SK-N-DZ (cell line): ENCODE measurements at places on chromosomes 3 and 15.

DNA sequence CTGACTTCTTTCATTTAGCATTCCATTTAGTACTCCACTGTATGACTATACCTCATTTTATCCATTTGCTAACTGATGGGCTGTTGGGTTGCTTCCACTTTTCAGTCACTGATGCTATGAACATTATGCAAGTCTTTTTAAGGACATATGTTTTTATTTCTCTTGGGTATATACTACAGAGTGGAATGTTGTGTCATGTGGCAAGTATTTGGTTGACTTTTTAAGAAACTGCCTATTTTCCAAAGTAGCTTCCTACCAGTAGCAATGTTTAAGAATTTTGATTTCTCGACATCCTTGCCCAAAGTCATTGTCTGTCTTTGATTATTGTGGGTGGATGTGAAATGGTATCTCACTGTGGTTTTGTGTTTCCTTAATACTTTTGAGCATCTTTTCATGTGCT is 110.1 kb upstream of the TPM1 start:
- no peak for DNase-seq

DNA sequence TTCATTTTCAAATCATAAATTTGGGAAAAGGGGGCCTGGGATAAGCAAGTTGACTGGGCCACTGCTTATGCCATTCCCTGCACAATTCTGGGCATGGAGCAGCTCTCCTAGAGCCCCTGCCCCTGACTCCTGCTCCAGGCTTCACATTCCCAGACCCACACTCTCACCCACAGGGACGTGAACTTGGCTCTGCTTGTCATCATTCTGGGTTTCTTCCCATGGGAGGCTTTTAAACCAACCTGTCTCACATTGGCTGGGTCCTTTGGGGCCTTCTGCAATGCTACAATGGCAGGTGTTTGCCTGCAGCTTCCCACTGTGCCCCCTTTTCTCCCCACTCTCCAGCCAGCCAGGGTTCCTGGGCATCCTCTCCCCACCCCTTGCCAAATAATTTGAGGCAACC is 49.1 kb downstream of the CYP19A1 start:
- DNase-seq = no peak

DNA sequence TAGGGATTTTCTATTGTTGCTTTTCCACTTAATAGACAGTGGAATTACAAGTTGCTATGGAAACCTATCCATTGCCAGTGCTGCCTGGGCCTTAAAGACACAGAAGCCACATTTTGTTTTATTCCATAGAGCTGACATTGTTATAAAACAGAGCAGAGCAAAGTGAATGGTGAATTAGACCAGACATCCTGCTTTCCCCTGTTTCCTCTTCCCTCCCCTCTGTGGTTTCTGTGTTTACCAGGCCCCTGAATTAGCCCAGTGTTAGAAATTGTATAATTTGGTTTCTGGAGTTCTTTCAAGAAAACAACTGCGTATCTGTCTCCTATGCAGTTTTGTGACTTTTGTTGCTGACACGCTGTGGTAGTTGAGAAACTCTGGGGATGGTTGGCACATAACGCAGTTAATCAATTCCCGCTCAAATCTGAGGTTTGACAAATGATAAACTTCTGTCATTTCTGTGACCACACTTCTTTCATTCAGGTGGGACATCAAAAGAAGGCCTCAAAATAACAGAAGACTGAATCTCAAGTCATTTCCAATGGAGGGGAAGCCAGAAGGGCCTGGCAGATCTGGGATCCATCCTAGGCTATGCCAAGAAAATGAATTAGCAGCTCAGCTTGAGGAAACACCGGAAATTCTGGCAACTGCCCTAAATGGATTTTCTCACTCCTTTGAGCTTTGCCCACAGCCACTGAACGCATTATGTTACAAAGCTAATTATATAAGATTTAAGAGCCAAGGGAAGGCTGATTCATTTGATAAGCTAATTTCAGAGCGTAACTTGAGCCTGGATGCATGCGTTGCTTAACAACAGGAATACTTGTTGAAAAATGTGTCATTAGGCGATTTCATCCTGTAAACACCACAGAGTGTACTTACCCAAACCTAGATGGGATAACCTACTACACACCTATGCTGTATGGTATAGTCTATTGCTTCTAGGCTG is 46.9 kb downstream of the NR1D2 start:
- peak; percentile 95 for DNase-seq

DNA sequence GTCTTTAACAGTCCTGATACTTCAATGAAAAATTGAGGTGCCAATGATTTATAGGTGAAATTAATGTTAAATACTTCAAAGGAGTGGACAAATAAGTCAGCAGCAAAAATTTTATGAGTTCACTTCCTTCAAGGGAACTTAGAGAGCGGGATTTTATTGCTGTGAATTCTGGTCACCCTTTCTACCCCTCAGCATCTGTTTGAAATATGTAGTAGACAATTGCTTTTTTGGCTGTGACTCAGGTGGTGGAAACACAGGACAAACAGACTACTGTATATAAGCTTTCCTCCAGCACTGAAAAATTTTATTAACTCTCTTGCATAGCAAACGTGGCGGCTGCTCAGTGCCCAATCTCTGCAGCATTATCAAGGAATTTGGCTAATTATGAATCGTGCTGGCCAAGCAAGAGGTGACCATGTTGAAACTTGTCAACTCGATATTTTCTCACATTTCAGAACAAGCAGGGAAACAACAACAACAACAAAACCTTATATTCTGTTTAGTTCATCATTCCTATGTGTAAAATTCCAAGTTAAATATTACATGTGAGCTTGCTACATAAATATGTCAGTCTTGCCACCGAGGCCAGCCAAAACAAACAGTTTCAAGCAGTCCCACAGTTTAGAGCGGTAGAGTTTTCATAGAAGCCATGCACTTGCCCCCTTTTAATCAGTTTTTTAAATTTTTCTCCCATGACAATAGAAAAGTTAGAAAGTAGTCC is 420.2 kb downstream of the FOXP1 start:
- no peak for DNase-seq

- DNase-seq = no peak
Measured at GRCh38 chr15:91887321-91887720, 33.8 kb downstream of the SLCO3A1 start.
